ENCODE measurements at places on chromosomes 7 and 10.
A peak's percentile ranks its signal among the peaks of the same experiment; 100 is the strongest.

GRCh38 chr10:25692761-25693160 is 241.3 kb upstream of the MYO3A start:
- no peak for ATAC-seq

- ATAC-seq = no peak
Observed at GRCh38 chr10:100817268-100817839, 72.0 kb downstream of the PAX2 start.

DNA sequence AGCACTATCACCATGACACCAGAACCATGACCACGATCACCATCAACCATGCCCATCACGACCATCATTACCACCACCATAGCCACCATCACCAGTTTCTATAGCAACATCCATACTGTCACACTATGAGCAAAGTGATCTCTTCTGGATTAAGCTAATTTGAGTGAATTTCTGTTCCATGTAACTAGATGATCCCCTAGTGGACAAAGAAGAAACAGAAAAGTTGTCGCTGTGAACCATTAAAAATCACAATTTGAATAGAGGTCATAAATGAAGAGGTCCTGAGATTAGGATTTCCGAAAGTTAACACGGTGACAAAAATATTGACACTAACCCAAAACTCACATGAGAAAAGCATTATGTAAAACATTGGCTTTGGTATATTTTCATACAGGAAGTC is 77.6 kb downstream of the CLRN3 start:
- ATAC-seq = no peak

DNA sequence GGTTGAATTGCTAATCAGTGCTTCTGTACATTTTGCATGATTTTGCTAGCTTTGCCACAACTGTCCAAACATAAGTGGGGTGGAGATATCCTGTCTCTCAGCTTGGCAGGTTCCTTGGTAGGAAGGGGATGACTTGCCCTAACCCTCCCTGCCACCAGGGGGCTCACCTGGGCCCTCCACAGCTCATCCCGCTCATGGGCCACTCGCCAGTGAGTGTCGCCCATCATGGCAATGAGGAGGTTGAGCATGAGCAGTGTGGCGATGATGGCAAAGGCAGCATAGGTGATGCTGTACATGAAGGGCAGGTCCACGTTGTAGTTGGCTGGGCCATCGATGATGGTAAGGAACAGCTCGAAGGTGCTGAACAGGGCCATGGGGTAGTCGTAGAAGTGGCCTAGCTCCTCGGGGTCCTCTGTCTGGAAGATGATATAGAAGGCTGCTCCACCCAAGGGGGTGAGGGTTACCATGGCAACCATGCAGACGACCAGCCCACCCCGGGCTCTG is 12.2 kb downstream of the TRPV6 start:
- no peak for ATAC-seq

- no peak for ATAC-seq
Observed at GRCh38 chr7:38584443-38585210, 46.5 kb downstream of the AMPH start.

- no peak for ATAC-seq
Observed at GRCh38 chr10:53402594-53402993, 630.0 kb upstream of the MBL2 start.

- ATAC-seq = no peak
Observed at GRCh38 chr7:48411619-48412018, 240.4 kb downstream of the ABCA13 start.

- ATAC-seq = no peak
Observed at GRCh38 chr10:62708569-62708968, 96.0 kb upstream of the ADO start.

- ATAC-seq = peak; percentile 85
Observed at GRCh38 chr7:150962553-150963399, 15.3 kb downstream of the KCNH2 start.

GRCh38 chr7:98862716-98863420 is 6.9 kb downstream of the TMEM130 start:
- ATAC-seq = no peak

GRCh38 chr7:22420008-22420407 is 63.1 kb upstream of the RAPGEF5 start:
- no peak for ATAC-seq

DNA sequence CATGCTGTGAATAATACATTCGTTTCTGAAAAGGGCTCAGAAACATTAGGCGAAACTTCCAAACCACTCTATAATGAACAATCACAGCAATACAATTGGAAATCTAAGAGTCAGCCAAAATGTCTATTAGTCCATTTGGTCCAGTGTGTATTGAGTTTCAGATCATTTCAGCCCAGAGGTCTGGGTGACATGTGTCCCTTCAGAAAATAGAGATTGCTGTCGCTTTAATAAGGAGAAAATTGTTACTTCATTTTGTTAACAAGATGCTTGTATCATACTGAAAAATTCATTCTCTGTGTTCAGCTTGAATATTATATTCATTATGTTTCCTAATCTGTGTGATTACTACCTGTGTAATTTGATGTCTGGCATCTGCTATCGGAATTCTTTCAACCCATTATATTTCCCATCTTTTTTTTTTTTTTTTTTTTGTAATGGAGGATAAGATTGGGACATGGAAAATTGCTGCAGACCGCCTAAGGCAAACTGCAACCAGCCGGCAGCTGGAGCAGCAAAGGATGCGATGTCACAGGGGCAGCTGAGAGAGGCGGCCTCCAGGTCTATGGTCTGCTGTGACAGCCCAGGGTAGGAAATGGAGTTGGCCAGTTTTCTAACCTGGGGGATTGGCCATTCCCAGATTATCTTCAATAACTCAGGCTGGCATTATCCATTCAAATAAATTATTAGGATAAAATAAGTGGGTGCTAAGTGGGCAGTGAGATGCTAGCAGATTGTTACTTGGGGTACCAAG is 170.9 kb upstream of the NPVF start:
- no peak for ATAC-seq

- ATAC-seq = no peak
Observed at GRCh38 chr7:5773661-5774086, 7.8 kb downstream of the RNF216 start.

- ATAC-seq = no peak
Observed at GRCh38 chr10:102727037-102727818, 12.8 kb downstream of the SFXN2 start.

DNA sequence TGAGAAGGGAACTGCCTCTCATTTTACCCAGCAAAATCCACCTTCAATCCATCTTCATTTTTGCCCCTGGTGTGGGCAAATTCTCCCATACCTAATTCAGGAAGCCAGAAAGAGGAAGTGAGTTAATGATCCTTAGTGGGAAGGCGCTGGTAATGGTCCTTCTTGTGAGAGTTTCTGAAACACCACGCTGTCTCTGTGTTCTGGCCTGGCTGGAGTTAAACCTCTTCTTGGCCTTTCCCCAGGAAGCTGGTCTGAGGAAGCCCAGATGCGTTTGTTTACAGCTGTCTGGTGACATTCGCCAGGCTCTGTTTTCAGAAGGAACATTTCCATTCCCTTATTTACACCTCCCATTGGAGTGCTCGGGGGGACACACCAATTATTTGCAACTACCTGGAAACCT is 24.3 kb downstream of the HTRA1 start:
- ATAC-seq = no peak

- no peak for ATAC-seq
Observed at GRCh38 chr10:92110039-92110794, 180.7 kb downstream of the CPEB3 start.

- no peak for ATAC-seq
Observed at GRCh38 chr7:24334012-24334411, 50.0 kb downstream of the NPY start.

DNA sequence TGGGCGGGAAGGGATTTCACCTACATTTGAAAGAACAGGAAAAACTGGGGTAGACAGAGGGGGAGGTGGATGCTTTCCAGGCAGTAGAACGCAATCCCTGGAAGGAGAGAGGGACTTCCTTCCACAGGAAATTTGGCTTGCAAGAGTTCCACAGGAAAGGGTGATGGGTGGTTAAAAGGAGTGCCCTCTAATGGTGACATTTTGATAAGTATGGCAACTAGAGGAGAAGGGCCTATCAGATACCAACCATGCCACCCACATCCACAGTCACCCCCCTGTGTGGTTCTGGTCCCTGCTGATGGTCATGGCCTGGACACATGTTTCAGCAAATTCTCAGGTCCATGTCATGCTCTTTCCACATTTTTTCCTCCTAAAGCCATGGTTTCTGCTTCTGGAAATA is 27.1 kb upstream of the COL13A1 start:
- no peak for ATAC-seq

DNA sequence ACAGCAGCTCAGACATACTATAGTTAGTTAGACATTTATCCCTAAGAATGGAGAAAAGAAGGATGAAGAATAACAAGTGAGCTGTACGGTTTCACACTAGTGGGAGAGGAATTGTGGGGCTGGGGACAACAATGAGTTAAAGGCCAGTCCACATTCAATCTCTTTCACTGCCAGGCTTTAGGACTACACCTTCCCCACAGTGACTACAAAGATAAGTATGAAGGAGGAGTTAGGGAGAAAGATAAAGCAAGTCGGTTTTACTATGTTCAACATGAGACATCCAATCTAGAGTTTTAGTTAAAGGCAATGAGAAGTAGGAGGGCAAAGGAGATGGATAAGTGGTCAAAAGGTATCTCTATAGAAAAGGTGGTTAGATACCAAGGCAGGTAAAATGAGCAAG is 16.3 kb downstream of the ARHGAP12 start:
- ATAC-seq = no peak

GRCh38 chr7:85320699-85321476 is 134.0 kb upstream of the SEMA3D start:
- ATAC-seq = no peak

- no peak for ATAC-seq
Observed at GRCh38 chr10:89037096-89037495, 46.5 kb downstream of the FAS start.

GRCh38 chr10:105714728-105715127 is 1073.6 kb downstream of the SORCS3 start:
- ATAC-seq = no peak

DNA sequence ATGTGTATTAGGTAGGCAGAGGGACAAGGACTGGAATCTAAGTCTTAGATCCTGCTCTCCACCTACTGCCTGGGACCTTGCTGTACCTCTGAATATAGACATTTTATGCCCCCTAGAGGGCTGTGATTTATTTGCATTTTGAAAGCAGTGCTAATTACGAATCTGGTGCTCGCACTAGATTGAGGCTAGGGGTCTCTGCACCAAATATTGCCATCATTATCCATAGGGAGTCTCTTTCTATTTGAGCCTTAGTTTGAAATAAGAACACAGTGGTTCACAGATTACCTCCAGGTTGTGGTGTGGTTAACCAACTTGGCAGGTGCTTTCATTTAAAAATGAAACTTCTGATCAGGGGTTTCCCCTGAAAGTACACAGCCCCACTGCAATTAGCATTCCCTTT is 41.8 kb downstream of the CNNM1 start:
- ATAC-seq = no peak

- no peak for ATAC-seq
Observed at GRCh38 chr7:138876326-138876725, 78.3 kb upstream of the ATP6V0A4 start.

GRCh38 chr7:68063171-68063570 is 1066.5 kb downstream of the TYW1 start:
- ATAC-seq = no peak

GRCh38 chr7:33601884-33602283 is 303.5 kb upstream of the BMPER start:
- no peak for ATAC-seq

DNA sequence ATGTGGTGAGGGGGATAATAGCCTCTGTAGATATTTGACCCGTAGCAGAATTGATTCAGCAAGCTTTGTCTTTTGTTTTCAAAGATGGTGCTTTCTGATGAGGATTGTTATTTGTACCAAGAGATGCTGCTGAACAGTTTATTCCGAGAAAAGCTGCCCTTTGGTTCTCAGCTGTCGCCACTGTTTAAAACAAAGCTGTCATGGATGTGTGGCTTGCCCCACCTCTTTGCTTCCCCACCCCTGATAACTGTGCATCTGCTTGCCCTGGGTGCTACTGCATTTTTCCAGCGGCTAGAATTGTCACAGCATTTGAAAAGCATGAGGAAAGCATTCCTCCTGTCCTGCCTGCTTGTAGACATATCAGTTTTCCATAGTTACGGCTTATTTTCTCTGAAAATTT is 226.9 kb upstream of the CSTF2T start:
- ATAC-seq = no peak

DNA sequence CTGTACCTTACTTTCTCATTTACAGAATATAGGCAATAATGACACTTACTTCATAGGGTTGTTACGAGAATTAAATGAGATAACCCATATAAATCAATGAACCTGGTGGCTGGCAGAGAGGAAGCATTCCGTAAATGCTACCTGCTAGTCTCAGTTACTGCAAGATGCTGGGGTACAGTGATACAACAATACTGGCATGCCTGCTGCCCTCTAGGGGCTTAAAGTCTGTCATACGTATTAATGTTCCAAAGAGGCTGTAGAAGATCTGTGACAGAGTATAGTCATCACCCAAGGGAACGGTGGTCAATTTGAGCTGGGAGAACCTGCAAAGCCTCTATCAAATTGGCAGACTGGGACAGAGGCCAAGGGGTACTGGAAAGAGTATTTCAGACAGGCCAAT is 421.5 kb downstream of the GPAM start:
- ATAC-seq = no peak

GRCh38 chr7:43077285-43077684 is 35.2 kb upstream of the HECW1 start:
- no peak for ATAC-seq

- ATAC-seq = no peak
Observed at GRCh38 chr7:2807845-2808772, 36.0 kb downstream of the GNA12 start.

DNA sequence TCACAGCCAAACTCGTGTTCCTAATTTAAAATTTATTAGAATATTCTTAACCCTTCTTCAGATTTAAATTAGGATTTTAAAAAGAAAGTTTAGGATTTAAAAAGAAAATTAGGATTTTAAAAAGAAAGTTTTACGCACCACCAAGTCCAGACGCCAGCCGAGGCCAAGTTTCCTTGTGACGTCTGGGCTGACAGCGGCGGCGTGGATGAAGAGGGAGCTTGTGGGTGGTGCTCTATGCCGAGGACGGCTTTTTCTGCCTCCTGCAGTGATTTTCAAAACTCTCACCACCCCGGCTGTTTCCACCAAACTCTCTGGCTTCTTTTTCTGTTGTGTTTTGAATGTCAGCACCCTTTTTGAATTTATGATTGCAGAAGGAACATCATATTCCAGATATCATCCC is 252.9 kb downstream of the DNAJB6 start:
- ATAC-seq = no peak

DNA sequence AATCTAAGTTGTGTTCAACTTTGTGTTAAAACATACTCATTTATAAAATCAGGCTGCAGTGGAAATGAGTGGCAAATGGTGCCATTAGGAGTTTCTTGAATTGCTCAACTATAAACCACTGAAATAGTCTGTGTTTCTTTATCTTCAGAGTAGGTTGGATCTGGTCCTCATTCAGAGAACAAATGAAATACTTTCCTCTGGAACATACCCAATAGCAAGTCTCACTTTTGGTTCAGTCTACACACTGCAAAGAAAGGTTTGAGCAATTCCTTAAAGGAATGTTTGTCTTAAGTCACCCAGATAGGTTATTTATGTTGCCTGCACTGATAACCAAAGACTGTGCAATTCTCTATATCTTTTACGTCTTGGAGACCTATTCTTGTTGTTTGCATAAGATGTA is 62.5 kb downstream of the ABCB4 start:
- no peak for ATAC-seq

All from activated CD4-positive, CD25-positive, alpha-beta regulatory T cell treated with anti-CD3 and anti-CD28 coated beads, Interleukin-2, amount 50 U/mL, for 24 hours (primary cell).